Neural crest cell (in vitro differentiated cells): ENCODE measurements at places on chromosomes 7 and 10. TPM values are rescaled to one million over a fixed set of nuclear protein-coding genes. Genes with fewer than 3 reads are reported as not detected.

DNA sequence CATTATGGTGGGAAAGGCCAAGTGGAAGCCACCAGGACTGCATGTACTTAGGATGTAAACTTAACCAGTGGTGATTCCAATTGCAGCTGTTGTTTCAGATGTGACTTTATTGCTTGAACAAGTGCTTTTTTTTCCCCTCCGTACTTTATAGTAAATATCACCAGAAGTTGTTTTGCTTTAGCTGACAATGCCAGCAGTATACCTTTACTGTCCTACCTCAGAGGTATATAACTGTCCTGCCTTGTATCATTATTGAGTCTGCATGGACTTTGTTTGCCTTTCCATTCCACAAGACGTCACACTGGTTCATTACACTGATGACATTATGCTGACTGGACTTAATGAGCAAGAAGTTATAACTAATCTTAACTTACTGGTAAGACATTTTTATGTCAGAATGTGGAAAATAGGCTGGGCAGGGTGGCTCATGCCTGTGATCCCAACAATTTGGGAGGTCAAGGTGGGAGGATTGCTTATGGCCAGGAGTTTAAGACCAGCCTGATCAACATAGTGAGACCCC lies 77.1 kb upstream of the RAB18 start:
- H3K36me3 ChIP-seq, result no peaks in the 10 kb centered on the region
- H3K4me1 ChIP-seq, result no peaks in the 10 kb centered on the region
- no peak overlapping the region for H3K4me3 ChIP-seq
- peaks cover 2% of the 10 kb centered on the region for H3K27me3 ChIP-seq
- DNase-seq, result no peak
- H3K27ac ChIP-seq, result no peak overlapping the region

DNA sequence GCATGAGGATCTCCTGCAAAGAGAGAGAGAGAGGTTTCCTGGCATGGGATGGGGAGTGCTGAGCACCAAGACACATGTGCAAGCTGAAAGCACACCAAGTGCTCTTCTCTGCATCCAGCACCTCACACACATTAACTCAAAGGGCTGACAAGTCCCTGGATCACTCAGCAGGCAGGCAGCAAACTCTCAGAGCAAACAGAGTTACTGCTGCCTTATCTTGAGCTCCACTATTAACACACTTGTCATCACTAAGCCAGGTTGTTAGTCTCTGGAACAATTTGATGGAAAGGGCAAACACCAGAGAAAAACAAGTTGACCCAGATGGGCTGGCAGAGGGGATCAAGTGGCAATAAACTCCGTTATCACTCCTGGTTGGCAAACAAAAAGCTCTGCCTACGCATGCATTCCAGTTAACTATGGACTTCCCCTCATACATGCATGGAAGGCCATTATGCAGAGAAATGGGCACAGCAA lies 349.9 kb downstream of the KCNMA1 start:
- peaks cover 34% of the 10 kb centered on the region for H3K27me3 ChIP-seq
- peak overlapping the region; percentile 57 for H3K27ac ChIP-seq
- no peak overlapping the region for H3K4me3 ChIP-seq

- no peaks in the 10 kb centered on the region for H3K4me1 ChIP-seq
- H3K27ac ChIP-seq, result no peak overlapping the region
- no peaks in the 10 kb centered on the region for H3K36me3 ChIP-seq
- no peak for DNase-seq
- H3K4me3 ChIP-seq, result no peak overlapping the region
- peaks cover 3% of the 10 kb centered on the region for H3K27me3 ChIP-seq
These were observed 103.9 kb downstream of the STRA8 start for GRCh38 chr7:135337506-135337905.

- H3K27ac ChIP-seq, result no peak overlapping the region
- no peaks in the 10 kb centered on the region for H3K27me3 ChIP-seq
- no peaks in the 10 kb centered on the region for H3K4me1 ChIP-seq
- H3K36me3 ChIP-seq, result no peaks in the 10 kb centered on the region
- no peak for DNase-seq
These were observed 299.8 kb downstream of the CCDC3 start for GRCh38 chr10:12701696-12702095.

DNA sequence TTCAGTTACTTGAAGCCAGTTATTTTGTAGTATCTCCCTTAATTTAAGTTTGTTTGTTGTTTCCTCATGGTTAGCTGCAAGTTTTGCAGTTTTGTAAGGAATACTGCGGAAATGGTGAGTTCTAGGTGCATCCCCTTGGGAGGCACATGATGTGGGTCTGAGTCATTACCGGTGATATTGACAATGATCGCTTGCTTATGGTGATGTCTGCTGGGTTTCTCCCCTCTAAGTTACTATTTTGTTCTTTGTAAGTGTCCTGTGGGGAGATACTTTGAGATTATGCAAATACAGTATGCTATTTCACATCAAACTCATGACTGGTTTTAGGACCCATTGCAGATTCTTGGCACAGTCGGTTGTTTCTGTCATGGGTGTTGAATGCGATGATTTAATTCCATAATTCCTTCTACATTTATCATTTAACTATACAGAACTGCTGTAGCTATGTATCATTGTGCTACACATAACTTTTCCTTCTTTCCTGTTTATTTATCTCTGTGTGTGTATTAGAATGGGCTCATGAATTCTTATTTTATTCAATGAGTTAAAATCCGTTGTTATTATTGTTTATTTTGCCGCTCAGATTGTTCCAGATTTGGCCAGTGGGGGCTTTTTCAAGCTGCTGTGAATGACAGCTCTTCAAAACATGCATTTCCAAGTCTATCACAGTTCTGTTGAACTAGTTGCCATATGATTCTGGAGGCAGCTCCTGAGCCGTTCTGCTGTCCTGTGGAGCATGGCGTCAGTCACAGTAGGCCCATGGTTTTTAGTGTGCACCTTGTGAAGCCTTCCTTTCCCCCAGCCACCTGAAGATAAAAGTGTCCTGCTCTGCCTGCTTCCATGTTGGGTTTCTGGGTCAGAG lies 18.4 kb downstream of the TSPAN14 start:
- H3K36me3 ChIP-seq, result peaks cover 18% of the 10 kb centered on the region
- H3K4me1 ChIP-seq, result peaks cover 67% of the 10 kb centered on the region
- H3K4me3 ChIP-seq, result no peak overlapping the region

DNA sequence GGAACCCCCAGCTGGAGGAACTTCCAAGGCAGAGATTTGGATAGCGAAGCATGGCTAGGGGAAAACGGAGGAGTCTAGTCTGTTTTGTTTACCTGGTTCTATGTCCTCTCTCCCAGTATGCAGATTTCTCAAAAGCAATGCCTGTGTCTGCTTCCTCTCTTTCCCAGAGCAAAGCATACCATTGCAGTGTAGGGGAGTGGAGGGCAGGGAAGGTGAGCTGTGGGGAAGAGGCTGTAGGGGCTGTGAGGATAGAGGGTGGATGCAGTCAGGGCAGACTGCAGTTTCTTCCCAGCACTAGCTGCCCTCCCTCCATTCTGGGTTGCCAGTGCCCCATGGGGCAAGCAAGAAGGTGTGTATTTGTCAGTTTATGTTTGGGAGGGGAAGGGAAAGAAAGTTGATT lies 16.9 kb upstream of the TSPAN14 start:
- peaks cover 5% of the 10 kb centered on the region for H3K4me1 ChIP-seq
- DNase-seq, result no peak
- no peak overlapping the region for H3K4me3 ChIP-seq
- no peaks in the 10 kb centered on the region for H3K27me3 ChIP-seq

DNA sequence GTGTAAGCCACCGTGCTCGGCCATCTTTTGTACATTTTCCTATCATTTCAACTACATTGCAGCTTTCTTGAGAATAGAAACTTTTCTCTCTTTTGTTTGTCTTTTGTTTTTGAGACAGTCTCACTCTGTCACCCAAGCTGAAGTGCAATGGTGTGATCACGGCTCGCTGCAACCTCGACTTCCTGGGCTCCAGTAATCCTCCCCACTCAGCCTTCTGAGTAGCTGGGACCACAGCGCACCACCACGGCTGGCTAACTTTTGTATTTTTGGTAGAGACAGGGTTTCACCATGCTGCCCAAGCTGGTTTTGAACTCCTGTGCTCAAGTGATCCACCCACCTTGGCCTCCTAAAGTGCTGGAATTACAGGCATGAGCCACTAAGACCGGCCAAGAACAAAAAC lies 31.3 kb upstream of the DAGLB start:
- no peaks in the 10 kb centered on the region for H3K27me3 ChIP-seq
- no peak for DNase-seq
- no peak overlapping the region for H3K27ac ChIP-seq
- H3K36me3 ChIP-seq, result no peaks in the 10 kb centered on the region
- peaks cover 39% of the 10 kb centered on the region for H3K4me1 ChIP-seq

DNA sequence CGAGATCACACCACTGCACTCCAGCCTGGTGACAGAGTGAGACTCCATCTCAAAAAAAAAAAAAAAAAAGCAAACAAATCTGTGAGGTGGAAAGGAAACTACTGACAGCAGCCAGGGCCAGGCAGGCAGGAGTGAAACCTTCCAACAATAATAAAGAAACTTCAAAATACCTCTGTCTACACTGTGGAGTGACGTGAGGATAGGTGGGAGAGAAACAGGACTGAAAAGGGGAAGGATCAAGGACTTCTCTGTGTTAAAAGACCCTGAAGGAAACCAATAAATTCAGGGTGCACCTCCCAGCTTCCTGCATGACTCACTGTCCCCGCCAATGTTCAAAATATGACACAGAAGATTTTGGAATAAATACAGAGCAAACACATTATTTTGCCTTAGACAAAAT lies 82.9 kb downstream of the KIAA1549 start:
- no peak overlapping the region for H3K27ac ChIP-seq
- H3K4me1 ChIP-seq, result no peaks in the 10 kb centered on the region
- H3K36me3 ChIP-seq, result peaks cover 38% of the 10 kb centered on the region

- no peaks in the 10 kb centered on the region for H3K27me3 ChIP-seq
- peaks cover 7% of the 10 kb centered on the region for H3K4me1 ChIP-seq
- no peaks in the 10 kb centered on the region for H3K36me3 ChIP-seq
- H3K4me3 ChIP-seq, result no peak overlapping the region
These were observed 96.4 kb downstream of the WDR37 start for GRCh38 chr10:1152386-1153250.

DNA sequence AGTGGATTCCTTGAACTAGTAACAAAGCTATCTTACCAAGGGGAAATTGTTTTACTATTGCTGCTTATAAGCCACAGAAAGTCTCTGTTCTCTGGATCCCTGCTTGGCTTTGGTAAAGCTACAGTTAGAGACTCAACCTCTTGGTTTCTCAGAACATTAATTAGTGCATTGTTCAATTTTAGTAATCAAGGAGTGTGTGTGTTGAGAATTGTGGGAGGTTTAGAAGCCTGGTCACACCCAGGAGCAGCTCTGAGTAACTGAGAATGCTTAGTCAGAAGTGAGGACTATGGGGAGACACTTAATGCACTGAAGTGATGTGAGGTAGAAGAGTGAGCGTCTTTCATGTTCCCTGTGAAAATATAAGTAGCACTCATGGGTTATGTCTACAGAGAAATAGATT lies 8.2 kb upstream of the ACTA2 start:
- no peaks in the 10 kb centered on the region for H3K4me1 ChIP-seq
- DNase-seq, result no peak
- H3K27me3 ChIP-seq, result no peaks in the 10 kb centered on the region
- H3K27ac ChIP-seq, result no peak overlapping the region

- H3K4me3 ChIP-seq, result peak overlapping the region; percentile 42
- peaks cover 95% of the 10 kb centered on the region for H3K27me3 ChIP-seq
- peaks cover 26% of the 10 kb centered on the region for H3K4me1 ChIP-seq
- no peak overlapping the region for H3K27ac ChIP-seq
- H3K36me3 ChIP-seq, result no peaks in the 10 kb centered on the region
These were observed 5.0 kb downstream of the LBX1 start for GRCh38 chr10:101224060-101224909.

Gene RAMP3
- not detected in 2 replicates for total RNA-seq

Gene NEUROD6
- not detected in 2 replicates for total RNA-seq
